ENCODE measurements at places on chromosomes 13 and 19.

DNA sequence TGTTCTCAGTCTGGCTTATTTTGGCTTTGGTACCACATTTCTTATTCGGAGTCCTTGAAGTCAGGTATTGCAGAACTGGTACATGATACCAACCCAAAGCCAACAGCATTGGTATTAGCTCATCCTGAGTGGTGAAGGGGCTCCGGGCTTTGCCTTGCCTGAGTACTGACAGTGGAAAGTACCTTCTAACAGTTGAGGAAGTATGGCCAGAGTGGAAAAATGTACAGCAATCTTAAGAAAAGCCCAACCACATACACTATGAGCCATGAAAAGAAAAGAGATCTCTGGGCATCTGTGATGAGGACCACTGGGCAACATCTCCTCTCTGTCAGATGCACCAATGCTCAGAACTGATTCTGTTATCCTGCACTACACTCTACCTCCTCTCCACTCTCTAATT, 8.3 kb downstream of the LCP1 start:
- DNase-seq = no peak

DNA sequence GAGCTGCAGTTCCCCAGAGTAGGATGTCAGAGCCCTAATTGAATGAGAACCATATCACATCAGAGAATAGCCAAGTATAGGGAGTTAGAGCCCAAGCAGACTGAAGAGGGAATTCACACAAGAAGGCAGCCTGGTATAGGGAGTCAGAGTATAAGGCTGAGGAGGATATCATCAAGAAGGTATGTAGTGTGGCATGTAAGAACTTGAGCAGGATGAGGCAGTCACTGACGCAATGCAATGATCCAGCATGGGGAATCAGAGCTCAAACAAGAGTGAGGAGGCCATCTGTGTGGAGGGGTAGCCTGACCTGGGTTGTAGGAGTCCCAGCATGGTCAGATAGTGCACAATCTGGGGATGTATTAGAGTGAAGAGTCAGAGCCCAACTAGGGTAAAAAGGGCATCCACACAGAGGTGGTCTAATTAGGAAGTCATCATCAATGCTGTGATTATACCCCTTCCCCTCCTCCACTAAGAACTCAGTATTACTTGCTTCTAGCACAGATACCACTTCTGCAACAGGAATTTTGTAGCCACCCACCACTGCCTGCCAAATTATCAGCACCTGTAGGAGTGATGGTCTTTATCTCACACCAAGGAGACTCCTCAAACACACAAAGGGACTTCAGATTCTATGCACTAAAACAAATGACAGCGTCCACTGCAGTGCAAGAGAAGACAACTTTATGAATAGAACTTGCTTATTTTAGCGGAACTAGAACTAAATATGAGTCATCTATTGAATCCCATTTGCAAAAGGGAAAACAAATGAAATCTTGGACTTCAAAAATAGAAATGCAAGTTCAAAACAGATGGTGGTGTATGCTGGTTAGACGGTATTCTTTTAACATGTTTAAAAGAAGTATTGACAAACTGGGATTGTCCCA, 107.2 kb downstream of the FNDC3A start:
- no peak for DNase-seq

DNA sequence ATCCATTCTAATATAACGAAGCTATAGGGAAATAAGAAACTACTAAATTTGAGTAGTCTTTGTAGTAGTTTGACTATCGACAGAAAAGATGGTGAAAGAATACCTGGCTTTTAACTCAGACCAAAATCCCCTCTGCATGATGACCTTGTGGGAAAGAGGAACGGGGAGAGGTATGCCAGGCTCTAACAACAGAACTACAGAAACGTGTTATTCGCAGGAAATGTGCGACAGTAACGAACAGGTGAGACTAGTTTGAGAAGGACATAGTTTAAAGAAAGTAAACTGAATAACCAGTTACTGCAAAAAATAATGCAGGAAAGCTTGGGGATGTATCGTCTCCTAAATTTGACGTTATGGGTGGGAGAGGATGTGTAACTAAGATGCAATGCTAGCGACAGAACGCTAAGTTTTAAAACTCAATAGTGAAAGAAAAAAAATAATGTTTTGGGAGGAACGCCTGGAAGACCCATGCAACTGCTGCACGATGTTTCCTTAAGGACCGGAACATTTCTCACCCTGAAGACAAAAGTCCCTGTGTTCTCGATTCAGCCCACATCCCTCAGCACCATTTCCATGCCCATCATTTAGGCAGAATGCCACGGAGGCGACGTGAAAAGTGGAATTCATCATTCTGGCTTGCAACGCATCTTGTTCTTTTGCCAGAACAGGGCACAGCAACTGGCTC, 1.6 kb upstream of the RAP2A start:
- DNase-seq = no peak

DNA sequence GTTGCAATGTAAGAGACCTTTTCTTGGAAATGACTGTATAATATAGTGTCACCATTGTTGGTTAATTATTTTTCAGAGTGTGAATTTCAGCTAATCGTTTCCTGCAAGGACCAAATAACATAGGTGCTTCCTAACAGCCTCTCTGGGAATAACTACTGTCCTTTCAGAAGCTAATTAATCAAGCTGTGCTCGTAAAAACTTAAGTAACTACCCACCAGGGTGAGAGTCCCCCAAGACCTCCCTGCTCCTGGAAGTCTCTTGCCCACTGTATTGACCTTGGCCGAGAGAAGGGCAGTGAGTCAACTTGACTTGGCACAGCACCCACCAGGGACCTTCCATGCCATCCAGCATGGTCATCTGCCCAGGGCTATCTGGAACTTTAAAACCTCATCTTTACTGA, 50.3 kb downstream of the UQCRFS1 start:
- no peak for DNase-seq

DNA sequence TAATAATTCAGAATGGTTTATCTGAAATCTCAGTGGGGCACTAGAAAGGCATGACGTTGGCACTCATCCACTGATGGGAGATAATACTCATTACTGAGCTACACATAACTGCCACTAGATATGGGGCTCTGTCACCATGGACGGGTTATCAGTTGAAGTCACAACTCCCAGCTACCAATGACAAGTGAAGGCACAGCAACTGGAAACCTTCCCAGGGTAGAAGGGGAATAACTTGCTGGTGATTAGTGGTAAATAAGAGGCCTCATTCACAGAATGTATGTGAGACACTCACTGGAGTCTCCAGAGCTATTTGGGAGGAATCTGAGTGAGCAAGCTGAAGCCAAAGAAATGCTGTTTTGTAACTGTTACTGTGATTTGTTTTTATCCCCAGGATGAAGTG, 249.6 kb downstream of the ENOX1 start:
- DNase-seq = no peak

GRCh38 chr13:80469853-80470381, 129.0 kb upstream of the SPRY2 start:
- no peak for DNase-seq

GRCh38 chr13:79312340-79312855, 93.7 kb downstream of the RBM26 start:
- DNase-seq = no peak

DNA sequence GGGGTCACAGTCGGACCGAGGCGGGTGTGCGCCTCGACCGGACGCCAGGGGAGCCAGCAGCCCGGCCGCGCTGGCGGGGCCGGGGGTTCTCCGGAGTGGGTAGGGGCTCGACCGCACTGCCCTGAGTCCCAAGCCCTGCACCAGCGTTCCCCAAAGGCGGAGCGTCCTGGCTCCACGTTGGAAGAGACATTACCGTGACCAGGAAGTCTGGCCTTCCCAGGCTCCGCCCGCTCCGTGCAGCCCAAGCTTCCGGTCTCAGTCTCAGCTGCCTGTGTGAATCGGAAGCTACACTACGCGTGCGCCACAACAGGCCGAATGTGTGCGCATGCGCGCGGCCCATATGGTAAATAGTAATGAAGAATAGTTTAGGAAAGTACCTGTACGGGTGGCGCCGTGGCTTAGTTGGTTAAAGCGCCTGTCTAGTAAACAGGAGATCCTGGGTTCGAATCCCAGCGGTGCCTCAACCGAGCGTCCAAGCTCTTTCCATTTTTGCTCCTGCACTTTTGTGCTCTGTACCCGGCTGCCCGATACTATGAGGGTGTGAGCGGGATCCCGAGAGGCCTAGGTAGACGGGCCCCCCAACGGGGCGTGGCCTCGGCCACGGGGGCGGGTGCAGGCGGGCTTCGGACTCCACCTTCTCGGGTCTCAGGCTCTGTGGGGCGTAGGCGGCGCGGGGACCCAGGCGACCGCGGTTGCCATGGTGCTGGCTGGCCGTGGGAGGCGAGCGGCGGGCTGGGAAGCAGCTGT, 17.3 kb upstream of the LRP3 start:
- peak; percentile 93 for DNase-seq

- DNase-seq = no peak
Observed at GRCh38 chr19:46431824-46432223, 3.1 kb upstream of the PNMA8C start.

DNA sequence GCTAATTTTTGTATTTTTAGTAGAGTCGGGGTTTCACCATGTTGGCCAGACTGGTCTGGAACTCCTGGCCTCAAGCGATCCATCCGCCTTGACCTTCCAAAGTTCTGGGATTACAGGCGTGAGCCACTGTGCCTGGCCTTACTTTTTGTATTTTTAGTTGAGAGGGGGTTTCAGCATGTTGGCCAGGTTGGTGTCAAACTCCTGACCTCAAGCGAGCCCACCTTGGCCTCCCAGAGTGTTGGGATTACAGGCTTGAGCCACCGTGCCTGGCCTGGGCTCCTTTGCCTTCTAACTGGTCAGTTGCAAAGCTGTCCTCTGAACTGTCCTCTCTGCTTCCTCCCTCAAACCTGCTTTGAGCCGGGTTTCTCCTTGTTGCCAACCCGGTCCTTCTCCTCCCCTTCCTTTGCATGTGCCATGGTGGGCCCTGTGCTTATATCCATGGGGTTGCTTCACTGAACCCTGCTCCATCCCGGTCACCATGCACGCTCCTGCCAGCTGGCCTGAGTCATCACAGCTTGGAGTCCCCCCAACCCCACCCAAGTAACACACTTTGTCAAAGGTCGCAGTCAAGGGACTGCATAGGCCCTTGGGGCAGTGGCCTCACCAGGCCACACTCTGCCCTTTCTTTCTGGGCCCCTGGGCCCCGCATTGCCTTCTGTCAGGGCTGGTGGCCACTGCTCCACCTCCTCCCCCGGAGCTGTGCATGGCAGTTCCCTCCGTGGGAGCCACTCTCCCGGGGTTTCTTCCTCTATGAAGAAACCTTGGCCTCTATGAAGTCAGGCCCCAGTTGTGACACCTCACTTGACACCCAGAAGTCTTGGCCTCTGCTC, 21.2 kb downstream of the WTIP start:
- DNase-seq = no peak

DNA sequence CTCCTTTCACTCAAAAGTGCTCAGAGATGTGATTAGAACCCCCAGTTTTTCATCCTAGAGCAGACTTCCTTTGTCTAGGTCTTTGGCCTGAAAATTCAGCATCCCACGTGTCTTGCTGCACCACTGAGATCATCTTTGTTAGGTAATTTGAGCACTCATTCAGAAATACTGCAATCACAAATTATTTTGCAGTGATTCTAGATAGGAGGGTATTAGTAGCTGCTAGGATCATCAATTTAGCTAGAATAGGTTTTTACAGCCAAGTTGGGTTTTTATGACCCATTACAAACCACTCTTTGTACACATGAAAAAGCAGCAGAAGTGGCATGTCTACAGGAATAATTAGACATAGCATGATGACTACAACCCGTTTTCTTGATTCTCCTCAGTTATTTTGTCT, 219.6 kb downstream of the GPC6 start:
- no peak for DNase-seq

GRCh38 chr13:80685942-80686341, 345.0 kb upstream of the SPRY2 start:
- DNase-seq = no peak

DNA sequence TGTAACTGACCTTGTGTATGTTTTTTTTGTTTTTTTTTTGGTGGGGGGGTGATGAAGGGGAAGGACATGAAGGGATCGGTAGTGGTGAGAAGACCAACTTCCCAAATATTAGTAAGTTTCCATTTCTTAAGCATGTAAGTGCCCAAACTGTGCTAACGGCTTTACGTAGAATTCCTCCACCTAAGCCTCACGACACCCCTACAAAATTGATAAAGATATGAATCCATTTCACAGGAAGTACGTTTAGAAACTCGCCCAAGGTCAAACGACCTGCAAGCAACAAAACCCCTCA, 649 bp downstream of the UQCRFS1 start:
- no peak for DNase-seq

DNA sequence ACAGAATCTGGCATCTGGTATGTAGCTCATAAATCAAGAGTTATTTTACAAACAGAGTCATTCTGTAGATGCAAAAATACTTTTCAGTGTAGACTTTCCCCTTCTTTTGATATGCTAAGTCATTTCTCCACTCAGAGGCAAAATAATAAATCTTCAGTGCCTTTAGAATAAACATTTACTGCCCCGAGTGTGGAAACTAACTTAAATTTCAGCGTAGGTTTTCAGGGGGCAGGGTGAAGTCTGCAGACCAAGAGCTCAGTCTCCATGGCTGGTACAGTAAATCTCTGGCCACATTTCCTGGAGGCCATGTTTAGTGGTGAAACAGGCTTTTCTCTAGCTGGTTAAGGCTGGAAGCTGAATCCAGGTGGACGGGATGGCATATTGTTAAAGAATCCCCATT, 13.1 kb upstream of the ADPRHL1 start:
- no peak for DNase-seq

GRCh38 chr13:74574964-74575728, 440.9 kb upstream of the KLF12 start:
- no peak for DNase-seq

GRCh38 chr13:101433895-101434294, 17.6 kb upstream of the NALCN start:
- DNase-seq = no peak

DNA sequence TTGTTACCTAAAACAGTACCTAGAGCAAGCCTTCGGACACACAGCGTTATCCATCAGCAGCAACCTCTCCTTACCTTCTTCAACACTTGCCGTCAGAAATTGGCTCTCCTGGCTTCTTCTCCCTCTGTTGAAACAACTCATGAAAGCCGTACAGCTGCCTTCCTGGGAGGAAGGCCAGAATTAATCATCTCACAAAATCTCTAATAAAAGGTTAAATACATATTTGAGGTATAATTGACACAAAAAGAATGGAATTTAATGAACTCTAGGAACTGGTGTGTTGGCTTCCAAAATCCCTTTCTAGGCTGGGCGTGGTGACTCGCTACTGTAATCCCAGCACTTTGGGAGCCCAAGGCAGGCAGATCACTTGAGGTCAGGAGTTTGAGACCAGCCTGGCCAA, 37.3 kb upstream of the GTF2F2 start:
- no peak for DNase-seq

DNA sequence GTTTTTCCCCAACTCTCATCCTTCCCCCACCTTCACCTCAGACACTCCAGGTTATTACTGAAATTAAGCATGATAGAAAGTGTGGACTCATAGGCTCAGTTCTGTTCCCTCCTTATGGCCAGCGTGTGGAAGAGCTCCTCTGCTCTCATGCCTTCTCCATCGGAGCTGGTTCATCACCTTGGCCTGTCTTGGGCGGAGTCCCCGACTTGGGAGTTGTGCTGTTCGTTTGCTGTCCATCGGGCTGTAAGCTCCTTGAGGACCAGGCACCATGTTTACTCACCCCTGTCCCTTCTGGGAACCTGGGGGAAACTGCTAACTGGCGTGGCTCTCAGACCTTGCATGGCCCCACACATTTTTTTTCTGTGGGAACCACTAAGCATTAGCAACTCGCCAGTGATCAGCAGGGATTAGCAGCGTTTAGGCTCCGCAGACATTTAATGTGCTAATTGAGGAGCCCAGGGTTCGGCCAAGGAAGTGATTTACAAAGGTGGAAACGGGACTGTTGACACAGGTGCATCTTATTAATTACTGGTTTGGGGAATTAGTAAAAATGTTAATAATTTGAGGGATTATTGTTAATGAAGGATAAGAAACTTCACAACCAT, 123.8 kb downstream of the TM9SF2 start:
- DNase-seq = no peak

GRCh38 chr13:42614436-42615035, 40.6 kb downstream of the TNFSF11 start:
- no peak for DNase-seq

Measured in GM18507 (cell line).